Activated naive CD8-positive, alpha-beta T cell treated with anti-CD3 and anti-CD28 coated beads, Interleukin-2, amount 10 ng/mL, durations not matched to agents 7 days and 5 days (primary cell): ENCODE measurements at places on chromosomes 6 and 20.
A peak's percentile ranks its signal among the peaks of the same experiment; 100 is the strongest.

GRCh38 chr6:161462148-161462547 is 188.3 kb upstream of the AGPAT4 start:
- no peak for DNase-seq

GRCh38 chr6:88574651-88575050 is 388.8 kb downstream of the RNGTT start:
- no peak for DNase-seq

DNA sequence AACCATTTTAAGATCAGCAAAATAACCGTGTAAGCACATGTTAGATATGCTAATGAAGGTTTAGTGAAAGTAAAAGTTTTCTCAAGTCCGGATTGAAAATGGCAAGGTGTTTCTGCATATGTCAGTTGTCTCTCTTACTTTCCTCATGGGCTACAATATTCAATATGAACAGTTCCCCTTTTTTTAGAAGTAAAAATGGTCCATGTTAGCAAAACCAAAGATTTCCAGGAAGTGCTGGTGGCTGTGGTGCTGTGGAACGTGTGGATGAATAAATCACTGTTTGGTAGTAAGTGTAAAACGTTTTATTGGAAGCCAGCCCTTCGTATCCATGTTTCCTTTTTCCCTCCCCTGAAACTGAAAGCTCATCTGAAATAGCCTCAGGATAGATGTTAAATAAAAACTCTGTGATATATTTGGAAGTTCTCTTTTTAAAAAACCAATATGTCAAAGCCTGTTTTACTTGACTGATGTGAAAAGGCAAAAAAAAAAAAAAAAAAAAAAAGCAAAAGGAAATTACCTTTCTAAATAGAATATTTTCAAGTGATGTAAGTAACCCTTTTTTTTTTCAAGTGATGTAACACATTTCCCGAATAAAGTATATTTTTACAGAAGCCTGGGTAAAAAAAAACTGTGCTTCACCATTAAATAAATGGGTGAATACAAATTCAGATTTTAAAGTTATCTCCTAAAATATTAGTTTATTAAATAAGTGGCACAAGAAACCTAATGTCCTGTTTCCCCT is 41.9 kb downstream of the PLEKHG1 start:
- no peak for DNase-seq

GRCh38 chr6:100339574-100340255 is 125.0 kb downstream of the SIM1 start:
- no peak for DNase-seq

DNA sequence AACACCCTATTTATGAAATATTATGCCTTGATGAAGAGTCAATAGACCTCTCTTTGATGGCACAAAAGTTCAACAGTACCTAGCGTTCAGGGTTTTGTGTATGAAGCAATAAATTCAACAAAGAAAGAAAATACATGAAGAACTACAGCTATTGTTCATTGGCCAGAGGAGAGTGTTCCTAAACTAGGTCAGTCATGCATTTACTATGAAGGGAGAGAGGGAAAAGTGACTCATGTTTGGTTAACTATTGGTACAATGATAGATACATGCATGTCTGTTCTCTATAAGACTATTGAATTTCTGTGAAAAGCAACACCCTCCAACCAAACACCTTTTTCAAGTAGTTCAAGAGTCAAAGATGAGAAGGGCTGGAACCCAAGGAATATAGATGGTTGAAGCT is 50.7 kb downstream of the CLIC5 start:
- DNase-seq: no peak

DNA sequence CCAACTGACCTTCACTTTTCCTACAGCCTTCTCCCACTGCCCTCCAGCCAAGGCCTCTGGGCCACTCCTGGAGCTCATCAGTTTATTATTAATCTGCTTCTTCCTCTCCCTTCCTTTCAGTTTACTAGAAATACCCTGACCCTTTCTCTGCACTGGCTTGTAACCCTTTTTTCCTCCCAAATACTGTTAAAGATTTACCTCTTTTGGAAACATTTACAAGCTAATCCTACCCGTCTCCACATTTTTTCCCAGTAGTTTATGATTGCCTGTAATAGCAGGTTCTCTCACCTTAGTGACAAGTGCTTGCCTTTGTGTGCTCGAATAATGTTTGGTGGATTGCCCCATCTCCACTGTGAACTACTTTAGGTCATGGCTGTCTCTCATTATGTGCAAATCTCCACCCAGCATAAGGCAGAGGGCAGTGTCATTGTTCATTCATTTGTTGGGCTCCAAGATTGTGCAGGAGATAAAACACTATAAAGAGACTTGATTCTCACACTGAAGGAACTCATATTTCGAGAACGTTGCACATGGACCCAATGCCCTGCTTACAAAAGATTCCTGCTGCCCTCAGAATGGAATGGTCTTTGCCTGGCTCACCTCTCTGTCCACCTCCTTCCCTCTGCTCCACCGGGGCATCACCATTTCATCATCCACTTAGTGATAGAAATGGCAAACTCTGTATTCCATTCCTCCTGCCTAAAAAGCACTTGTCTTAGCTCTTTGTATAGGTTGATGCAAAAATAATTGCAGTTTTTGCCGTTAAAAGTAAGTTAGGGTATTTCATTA is 491.1 kb downstream of the UTRN start:
- no peak for DNase-seq

DNA sequence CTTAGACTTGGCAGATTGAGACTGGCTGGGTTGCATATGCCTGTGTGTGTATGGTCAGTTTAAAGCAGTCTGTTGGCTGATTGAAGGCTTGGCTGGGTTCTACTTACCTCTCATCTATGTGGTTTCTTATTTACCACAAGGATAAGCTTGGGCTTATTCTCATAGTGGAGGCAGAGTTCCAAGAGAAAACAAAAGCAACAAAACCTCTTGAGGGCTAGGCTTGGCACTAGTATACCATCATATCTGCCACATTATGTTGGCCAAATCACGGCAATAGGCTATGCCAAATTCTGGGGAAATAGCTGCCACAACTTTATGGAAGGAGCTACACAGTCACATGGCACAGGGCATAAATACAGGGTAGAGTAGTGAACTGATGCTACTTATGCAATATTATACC is 714.1 kb downstream of the CBLN4 start:
- no peak for DNase-seq

- no peak for DNase-seq
Measured at GRCh38 chr6:43966374-43966658, 160.9 kb downstream of the MRPL14 start.

- no peak for DNase-seq
Measured at GRCh38 chr6:75275067-75275466, 9.5 kb downstream of the TMEM30A start.

DNA sequence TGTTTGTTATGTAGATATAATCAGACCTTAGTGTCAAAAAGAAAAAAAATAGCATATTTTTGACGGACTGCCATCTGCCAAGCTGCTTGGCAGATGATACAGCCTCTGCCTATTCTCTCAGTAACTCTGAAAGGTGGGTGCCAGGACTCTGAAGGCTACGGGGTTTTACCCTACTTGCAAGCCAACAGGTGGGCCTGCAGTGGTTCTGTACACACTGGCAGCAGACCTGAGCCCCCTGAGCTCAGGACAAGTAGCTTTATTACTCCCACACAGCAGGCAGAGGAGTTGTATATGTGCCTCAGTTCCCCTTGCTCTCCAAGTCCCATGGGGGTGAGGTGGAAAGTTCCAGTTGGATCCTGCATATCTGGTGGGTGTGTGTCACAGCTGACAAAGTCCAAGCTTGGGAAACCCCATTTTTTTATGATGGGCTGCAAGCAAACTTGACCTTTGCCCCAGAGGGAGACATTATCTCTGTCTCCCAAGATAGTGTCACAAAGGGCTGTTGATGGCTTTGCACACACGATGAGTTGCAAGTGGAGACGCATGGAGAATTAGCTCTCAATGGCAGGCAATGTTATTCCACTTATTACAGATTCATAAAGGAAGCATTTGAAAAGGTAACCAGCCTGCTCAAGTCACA is 20.5 kb upstream of the AFDN start:
- no peak for DNase-seq

DNA sequence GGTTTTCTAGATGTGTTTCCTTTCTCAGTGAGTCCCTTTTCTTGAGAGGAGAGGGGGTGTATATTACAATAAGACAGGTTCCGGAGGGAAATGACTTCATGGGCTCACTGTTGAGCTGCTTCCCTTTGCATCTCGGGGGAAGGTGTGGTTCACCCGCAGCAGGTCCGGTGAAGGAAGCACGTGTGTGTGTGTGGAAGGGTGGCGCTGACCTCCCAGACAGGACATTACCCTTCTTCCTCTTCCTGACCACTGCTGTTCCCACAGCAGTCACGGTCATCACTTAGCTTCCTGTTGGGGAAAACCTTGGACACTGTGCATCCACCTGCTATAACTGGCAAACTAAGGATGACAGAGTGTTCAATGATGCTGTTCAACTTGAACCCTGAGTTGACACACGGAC is 83.6 kb downstream of the PLEKHG1 start:
- no peak for DNase-seq

- DNase-seq: peak; percentile 97
Measured at GRCh38 chr6:159968295-159969203, at the start of gene IGF2R. Gene IGF2R (plus strand): TSS chr6:159969082. CDS start chr6:159969247, 165 bp downstream.

DNA sequence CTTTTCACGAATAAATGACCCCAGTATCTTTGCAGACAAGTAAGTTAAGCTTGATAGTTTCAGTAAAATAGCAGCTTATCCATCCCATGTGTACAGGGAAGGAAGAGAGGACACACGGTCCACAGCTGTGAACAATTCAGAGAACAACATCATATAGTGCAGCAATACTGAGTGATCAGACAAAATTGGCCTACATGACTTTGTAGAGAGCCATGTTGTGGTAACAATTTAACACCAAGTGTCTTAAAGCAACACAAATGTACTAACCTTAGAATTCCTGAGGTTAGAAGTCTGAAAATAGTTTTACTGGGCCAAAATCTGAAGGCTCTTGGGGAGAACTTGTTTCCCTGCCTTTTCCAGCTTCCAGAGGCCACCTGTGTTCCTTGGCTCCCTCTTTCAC is 12.5 kb downstream of the FAM184A start:
- DNase-seq: no peak

DNA sequence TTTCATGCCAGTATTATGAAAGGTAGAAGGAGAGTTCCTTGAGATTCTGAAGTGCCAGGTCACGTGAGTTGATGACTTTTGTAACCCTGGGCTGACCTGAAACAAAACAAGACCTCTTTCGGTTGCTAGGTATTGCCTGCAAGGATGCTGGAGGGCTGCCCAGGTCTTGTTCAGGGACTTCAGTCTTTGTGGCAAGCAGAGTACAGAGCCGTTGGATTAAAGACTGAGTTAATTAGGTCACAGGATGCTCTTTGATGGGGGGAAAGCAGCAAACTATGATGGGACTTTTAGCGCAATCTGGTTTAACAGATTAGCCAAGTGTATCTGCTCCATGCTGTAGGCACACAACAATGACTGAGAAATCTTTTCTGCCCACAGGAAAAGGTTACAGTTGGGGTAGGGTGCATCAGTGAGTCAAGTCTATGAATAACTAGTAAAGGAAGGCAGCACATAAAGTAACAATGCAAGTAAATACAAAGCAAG is 12.8 kb upstream of the ELOVL5 start:
- DNase-seq: no peak

- no peak for DNase-seq
Measured at GRCh38 chr20:37519508-37520418, 1.3 kb upstream of the NNAT start.

GRCh38 chr20:1323256-1323655 is 5.7 kb downstream of the SDCBP2 start:
- no peak for DNase-seq

DNA sequence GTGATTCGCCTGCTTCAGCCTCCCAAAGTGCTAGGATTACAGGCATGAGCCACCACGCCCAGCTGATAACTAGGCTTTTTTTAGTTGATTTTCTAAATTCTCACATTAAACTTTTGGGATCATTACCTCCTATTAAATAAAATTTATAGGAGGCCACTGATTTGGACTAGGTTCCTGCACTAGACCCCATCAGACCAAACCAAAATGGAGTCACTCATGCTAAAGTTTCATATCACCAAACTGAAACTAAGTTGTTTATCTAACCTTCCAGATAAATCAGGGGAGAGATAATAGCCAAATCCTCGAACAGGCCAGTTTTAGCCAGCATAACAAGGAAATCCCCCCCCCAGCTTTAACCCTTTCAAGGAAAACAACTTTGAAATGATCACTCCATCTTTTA is 98.4 kb upstream of the SLC22A16 start:
- DNase-seq: no peak

DNA sequence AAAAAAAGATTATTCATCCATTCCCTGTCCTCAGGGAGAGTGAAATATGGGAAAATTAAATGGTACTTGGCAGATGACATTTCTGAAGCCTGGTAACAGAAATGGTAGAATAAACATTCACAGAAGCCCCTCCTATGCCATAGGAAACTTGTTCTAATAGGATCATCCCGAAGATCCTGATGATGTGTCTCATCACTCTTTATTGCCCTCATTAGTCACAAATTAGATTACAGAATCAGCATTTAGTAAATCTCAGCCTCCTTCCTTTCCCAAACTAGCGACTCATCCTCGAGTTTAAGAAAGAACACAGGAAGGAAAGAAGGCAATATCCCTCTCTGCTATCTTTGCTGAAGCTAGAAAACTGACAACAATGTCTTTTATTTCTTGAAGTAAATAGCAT is 154.4 kb downstream of the TMEM200A start:
- DNase-seq: no peak

GRCh38 chr6:167267921-167268401 is 23.2 kb upstream of the UNC93A start:
- DNase-seq: no peak

DNA sequence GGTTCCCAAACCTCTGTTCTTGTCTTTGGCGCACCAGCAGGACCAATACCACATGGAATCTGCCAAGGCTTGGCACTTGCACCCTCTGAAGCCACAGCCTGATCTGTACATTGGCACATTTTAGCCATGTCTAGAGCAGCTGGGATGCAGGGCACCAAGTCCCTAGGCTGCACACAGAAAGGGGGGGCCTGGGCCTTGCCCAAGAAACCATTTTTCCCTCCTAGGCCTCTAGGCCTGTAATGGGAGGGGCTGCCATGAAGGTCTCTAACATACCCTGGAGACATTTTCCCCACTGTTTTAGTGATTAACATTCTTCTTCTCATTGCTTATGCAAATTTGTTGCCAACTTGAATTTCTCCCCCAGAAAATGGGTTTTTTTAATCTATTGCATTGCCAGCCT is 5.4 kb upstream of the FAM120B start:
- no peak for DNase-seq

- DNase-seq: no peak
Measured at GRCh38 chr6:169501128-169501527, 200.7 kb downstream of the WDR27 start.

DNA sequence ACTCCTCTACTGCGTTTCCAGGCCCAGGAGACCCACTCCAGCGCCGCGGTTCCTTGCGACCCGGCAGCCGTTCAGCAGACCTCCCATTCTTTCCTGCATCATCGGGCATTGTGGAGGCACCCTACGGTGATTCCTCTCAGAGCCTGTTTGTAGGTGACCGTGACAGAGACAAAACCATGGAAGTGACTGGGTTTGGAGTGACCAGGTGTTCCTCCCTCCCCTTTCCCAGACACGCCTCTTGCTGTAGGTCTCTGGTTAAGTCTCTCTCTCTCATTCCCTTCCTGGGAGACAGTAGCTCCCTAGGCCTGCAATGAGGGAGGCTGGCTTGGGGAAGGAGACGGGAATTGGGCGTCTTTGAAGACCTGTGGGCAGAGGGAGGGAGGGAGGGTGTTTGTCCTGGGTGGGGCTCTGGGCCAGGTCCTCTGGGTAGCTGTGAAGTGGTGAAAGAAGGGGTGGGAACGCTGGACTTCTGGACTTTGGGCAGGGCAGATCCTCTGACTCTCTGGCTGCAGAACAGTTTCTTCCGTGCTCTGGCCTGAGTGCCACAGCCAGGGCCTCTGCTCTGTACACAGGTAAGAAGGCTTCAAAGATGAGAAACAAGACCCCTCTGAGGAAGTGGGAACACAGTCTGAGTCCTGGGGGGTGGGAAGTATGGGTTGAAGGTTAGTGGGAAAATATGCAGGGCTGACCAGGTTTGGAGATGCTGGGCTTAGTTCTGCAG is 763 bp downstream of the KLC4 start:
- no peak for DNase-seq
